ENCODE measurements at places on chromosomes 4 and X.

- no peak for DNase-seq
Observed at GRCh38 chrX:109990582-109991276, 12.2 kb upstream of the TMEM164 start.

- DNase-seq: no peak
Observed at GRCh38 chr4:81319657-81320056, 104.6 kb upstream of the PRKG2 start.

DNA sequence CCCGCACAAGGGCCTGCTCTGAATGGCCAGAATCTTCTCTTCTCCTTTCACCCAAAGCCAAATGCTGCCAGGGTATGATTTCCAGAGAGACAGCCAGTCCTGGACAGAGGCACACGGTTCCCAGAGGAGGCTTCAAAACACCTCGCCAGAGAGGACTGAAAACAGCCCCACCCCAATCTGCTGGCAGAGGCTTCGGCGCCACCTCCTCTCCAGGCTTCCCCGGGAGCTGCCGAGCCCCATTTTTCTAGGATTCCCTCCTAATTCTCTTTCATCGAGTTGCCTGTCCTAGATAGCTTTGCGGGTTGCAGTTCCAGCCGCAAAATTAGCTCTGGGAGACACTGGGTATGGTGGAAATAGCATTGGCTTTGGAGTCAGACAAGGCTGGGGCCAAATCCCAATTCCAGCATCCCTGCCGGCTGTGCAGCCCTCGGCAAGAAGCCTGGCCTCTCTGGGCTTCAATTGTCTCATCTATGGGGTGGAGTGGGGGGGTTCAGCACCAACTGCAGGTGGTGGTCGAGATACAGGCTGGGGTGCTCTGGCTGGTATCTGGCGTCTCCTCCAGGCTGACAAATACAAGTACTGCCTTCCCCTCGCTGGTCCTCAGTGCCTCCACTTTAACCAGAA, 22.6 kb downstream of the PPP2R2C start:
- DNase-seq: no peak

- DNase-seq: no peak
Observed at GRCh38 chr4:140662082-140662869, 93.5 kb upstream of the UCP1 start.

GRCh38 chr4:184322328-184323025, 104.8 kb upstream of the ENPP6 start:
- DNase-seq: no peak

DNA sequence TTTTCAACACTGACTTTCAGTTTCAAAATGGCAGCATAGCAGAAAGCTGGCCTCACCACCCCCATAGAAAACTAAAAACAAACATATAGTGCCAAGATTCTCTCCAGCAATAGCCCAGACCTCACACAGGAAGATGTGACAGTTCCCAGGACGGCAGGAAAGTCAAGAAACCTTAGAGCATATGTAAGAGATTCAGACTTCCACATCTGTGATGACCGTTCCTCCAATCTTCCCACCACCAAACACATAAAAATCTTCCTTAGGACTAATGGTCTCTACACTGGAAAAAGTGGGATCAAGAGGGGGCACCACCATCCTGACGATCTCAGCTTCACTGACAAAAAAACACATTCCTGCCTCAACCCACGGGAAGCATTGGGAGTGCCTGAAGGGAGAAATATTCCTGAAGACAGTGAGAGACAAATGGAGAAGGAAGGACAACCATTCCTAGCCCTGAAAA, 134.1 kb upstream of the CPXCR1 start:
- no peak for DNase-seq

DNA sequence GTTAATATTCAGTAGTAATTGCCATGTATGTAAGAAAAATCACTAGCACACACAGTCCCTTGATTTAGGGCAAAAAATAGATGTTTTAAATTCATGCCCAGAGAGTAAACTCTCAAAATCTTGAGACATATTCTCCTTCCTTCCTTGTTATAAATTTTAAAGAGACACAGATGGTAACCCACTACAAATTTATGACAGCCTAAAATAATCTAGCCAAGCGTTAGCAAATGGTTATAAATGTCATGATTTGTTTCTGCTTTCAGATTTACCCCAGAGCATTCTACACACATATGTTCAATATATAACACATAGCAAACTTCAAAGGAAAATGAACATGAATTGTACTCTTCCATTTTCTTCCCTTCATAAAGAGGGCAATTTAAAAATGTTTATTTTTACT, 540.3 kb downstream of the TLL1 start:
- DNase-seq: no peak

DNA sequence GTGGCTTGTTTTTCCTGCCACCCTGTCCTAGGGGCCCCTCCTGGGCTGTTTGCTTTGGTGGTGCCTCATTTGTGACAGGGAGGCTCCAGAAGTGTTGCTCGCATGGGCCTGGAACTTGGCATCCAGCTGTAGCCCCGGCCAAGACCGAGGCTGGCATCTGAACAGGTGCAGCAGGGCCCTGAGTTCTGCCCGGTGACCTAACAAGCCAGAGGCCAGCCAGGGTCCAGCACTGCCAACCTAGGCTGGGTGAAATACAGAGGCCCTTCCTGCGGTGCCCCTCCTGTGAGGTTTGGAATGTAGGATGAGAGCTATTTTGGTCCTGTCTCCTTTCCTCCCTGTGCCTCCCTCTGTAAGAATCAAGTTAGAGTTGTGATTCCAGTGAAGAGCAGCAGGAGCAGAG, 58.5 kb downstream of the STARD8 start:
- no peak for DNase-seq

- DNase-seq: no peak
Observed at GRCh38 chr4:949656-950055, 17.4 kb downstream of the TMEM175 start.

- peak; percentile 42 for DNase-seq
Observed at GRCh38 chrX:119655125-119655524, 37.8 kb downstream of the SEPTIN6 start.

GRCh38 chrX:41734530-41734929, 10.5 kb downstream of the GPR82 start:
- DNase-seq: no peak

DNA sequence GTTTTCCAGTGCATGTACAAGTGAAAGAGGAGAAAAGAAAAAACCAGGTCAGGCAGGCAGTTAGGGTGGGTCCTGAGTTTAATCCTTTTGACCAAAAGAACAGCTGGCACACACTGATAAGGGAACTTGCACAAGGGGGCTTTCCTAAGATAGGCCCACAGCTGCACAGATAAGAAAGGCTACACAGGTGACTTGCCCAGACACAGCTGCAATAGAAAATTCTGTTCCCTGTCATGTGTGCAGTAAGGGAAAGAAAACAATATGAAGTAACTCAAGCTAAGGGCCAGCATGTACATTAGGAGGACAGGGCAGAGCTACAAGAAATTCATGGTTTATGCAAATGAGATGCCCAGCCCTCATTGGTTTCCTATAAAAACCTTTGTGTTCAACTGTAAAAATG, 32.9 kb downstream of the LUZP4 start:
- DNase-seq: no peak

- DNase-seq: no peak
Observed at GRCh38 chr4:86155766-86156165, 204.1 kb downstream of the MAPK10 start.

- DNase-seq: no peak
Observed at GRCh38 chrX:127390316-127390715, 570.8 kb downstream of the PRR32 start.

- no peak for DNase-seq
Observed at GRCh38 chr4:119116021-119116420, 19.6 kb upstream of the MYOZ2 start.

- no peak for DNase-seq
Observed at GRCh38 chr4:72690771-72691170, 121.8 kb upstream of the ADAMTS3 start.

GRCh38 chr4:8326206-8326605, 56.7 kb downstream of the HTRA3 start:
- no peak for DNase-seq

- no peak for DNase-seq
Observed at GRCh38 chr4:68283714-68284113, 38.2 kb upstream of the TMPRSS11B start.

- no peak for DNase-seq
Observed at GRCh38 chr4:36241771-36242170, 2.5 kb downstream of the ARAP2 start.

DNA sequence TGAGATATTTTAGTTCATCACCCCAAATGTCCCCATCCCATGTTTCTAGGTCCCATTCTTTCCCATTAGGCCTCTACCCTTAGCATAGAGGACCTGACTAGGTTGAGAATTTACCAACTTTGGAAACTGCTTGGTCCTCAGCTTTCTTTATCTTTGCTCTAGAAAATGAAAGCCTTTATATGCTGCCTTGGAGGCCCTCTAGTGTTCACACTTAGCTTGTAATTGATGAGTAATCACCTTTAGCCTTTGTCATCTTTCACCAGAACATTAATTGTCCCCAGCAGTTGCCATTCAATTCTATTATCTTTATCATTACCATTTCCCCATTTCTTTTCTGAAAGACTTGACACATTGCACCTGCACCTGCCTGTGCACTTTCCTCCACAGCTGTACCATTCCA, 589.2 kb upstream of the NR3C2 start:
- DNase-seq: no peak

DNA sequence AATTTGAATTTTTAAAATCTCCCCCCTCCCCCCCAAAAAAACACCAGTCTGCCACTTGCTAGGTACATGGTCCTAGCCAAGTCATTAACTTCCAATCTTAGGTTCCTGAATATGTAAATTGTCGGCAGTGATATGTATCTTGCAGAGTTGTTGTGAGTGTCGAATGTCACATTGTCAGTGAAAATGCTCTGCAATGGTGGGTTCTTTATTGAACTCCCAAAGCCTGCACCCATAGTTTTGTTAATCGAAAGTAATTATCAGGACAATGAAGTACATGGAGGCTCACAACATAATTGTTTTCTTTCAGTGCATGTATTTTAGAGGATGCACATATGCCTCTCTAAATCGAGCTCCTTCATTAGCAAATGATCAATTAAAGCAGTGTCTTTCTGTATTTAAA, 185.6 kb upstream of the S100G start:
- DNase-seq: no peak

GRCh38 chr4:32030406-32030805, 1310.2 kb downstream of the PCDH7 start:
- DNase-seq: no peak

- no peak for DNase-seq
Observed at GRCh38 chr4:1583859-1584258, 100.3 kb downstream of the FAM53A start.

DNA sequence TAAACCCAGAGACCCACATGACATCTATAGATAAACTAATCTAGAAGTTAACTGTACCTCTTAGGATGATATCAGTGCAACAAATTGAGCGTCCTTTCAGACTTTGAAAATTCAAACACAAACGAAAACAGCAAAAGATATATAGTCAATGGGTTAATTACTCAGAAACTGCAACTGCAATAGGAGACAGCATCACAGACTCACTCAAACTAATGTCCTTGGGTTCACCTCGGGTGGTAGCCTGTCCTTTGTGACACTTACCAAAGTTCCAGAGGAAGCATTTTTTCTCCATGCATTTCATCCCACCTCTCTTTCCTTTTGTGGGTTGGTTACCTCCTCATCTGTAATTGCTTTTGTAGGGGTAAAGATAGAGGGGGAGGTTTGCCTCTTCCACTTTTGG, 9.7 kb downstream of the GC start:
- no peak for DNase-seq

DNA sequence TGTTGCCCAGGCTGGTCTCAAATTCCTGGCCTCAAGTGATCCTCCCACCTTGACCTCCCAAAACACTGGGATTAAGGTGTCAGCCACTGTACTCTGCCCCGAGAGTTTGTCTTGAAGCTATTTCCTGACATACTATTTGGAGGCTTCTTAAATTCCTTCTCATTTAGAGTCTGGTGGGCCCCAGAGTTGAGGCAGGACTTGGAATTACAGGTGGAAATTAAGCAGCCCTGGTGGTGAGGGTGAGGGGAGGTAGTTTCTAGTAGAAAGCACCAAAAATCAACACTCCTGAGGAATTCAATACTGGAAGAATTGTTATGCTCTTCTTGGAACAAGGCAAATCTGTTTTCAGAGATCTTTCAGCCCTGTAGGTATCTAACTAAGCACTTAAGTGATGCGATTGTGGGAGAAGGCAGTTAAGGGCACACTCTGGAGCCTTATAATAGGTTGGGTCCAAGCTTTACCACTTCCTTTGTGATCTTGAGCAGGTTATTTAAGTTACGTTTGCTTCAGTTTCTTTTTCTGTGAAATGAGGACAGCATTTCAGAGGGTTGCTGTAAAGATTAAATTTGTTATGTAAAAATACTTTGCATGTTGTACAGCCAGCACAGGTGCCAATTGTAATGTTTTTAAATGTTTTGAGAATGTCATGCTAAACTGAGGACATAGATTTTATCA, 200.7 kb downstream of the SOWAHB start:
- DNase-seq: no peak

GRCh38 chrX:3589474-3589873, 124.0 kb downstream of the PRKX start:
- DNase-seq: no peak

DNA sequence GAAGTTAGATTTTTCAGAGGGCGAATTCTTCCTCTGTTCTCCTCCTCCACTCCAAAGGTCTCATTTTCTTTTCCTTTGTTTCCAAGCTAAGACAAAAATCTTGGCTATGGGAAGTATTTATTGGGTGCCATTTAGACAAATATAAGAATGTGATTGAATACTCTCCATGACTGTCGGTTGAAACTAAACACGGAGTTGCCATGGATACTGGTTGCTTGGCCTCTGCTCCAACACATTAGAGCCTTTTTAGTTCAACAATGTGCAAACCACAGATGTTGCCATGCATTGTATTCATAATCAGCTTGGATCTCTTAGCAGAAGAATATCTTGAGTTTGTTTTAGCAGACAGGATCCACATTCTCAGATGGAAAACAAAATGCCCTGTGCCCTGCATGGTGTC, 366.5 kb upstream of the LCORL start:
- DNase-seq: no peak

DNA sequence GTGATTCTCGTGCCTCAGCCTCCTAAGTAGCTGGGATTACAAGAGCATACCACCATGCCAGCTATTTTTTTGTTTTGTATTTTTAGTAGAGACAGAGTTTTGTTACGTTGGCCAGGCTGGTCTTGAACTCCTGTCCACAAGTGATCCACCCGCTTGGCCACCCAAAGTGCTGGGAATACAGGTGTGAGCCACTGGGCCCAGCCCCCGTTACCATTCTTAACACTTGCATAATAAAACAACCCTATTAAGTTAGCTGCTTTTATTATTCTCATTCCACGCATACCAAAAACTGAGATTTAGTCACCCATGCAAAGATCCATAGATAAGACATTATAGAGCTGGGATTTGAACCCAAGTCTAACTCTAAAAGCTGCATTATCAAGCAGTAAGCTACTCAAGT, 6.0 kb upstream of the TEX13A start:
- no peak for DNase-seq
